ENCODE measurements at places on chromosomes 11 and 22.

- H3K4me1 ChIP-seq, result peaks cover 6% of the 10 kb centered on the region
- H3K36me3 ChIP-seq, result no peaks in the 10 kb centered on the region
- DNase-seq, result no peak
- H3K4me3 ChIP-seq, result no peak overlapping the region
Observed at GRCh38 chr11:112132737-112133136, 31.2 kb downstream of the IL18 start.

GRCh38 chr11:45659818-45660160, 5.6 kb downstream of the CHST1 start:
- H3K4me1 ChIP-seq, result peaks cover 6% of the 10 kb centered on the region
- DNase-seq, result no peak
- H3K36me3 ChIP-seq, result no peaks in the 10 kb centered on the region
- H3K4me3 ChIP-seq, result no peak overlapping the region

GRCh38 chr11:123822599-123822998, 16.4 kb upstream of the OR6M1 start:
- no peaks in the 10 kb centered on the region for H3K36me3 ChIP-seq
- DNase-seq, result no peak
- no peaks in the 10 kb centered on the region for H3K27me3 ChIP-seq
- H3K4me3 ChIP-seq, result no peak overlapping the region
- H3K27ac ChIP-seq, result no peak overlapping the region

DNA sequence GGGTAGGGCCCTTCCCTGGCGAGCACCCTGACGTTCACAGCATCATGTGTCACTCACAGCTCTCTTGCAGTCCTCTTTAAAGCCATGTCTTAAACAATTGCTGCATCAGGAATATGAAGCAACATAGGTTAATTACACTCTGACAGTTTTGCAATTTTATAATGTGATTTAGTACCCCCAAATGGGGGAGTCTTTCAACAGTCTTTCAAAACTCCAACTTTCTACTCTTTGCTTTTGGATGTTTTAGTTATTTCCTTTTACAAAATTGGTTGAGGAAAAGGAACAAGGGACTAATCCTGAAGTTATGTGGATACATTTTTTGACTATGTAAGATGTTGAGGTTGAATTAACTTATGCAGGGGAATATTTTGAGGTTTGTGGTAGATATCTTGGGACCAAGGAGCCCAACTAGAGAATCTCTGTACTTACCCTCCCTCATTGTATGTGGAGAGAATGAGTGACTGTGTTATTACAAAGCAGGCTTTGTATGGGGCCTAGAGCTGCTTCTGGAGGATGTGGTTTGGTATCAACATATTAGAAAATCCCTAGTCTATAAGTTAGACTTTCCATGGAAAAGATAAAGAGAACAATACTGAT, at the start of gene MMP8:
Gene MMP8, minus strand, starts transcription at position 51 of the 597 bp plus-strand sequence. CDS start 99 bp downstream, outside the sequence.
- no peaks in the 10 kb centered on the region for H3K36me3 ChIP-seq
- H3K27me3 ChIP-seq, result no peaks in the 10 kb centered on the region
- DNase-seq, result no peak
- no peak within 1 kb of the TSS for H3K27ac ChIP-seq
- no peaks in the 10 kb centered on the region for H3K4me1 ChIP-seq
- no peak within 1 kb of the TSS for H3K4me3 ChIP-seq

DNA sequence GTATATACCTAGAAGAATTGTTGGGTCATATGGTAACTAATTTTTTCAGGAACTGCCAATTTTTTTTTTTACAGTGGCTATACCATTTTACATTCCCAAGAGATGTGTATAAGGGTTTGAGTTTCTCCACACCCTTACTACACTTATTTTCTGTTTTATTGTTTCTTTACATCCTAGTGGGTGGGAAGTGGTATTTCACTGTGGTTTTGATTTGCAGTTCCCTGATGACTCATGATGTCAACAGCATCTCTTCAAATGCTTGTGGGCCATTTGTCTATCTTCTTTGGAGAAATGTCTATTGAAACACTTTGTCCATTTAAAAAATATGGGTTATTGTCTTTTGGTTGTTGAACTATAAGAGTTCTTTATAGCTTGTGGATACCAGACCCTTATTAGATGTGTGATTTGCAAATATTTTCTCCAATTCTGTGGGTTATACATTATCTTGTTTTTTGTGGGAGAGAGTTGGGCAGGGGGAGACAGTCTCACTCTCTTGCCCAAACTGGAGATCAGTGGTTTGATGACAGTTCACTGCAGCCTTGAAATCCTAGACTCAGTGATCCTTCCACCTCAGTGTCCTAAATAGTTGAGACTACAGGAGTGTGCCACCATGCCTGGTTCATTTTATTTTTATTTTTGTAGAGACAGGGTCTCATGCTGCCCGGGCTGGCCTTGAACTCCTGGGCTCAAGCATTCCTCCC, 30.3 kb upstream of the PISD start:
- H3K4me1 ChIP-seq, result no peaks in the 10 kb centered on the region
- no peaks in the 10 kb centered on the region for H3K27me3 ChIP-seq
- no peak for DNase-seq
- no peaks in the 10 kb centered on the region for H3K36me3 ChIP-seq
- H3K27ac ChIP-seq, result no peak overlapping the region
- no peak overlapping the region for H3K4me3 ChIP-seq

Data from right lobe of liver (tissue), 6 donors.